ENCODE measurements at places on chromosomes 2 and 18. TPM values are rescaled to one million over a fixed set of nuclear protein-coding genes. Genes with fewer than 3 reads are reported as not detected.

Gene CRYGC
- not detected for total RNA-seq

Gene UGT1A10
- not detected for total RNA-seq

Gene NYAP2
- not detected for total RNA-seq

Gene IGFBP5
- total RNA-seq, result not detected

Gene CD207
- not detected for total RNA-seq

Gene KCTD1
- 5.0 TPM for total RNA-seq

Gene AQP12B
- total RNA-seq, result not detected

Gene DSEL
- total RNA-seq, result not detected

Gene SRSF7
- 415 TPM for total RNA-seq

Gene ST3GAL5
- total RNA-seq, result 13.3 TPM

Gene ING5
- total RNA-seq, result 51.3 TPM

Gene GAREM2
- 7.9 TPM for total RNA-seq

Gene HIBCH
- 26.7 TPM for total RNA-seq

Gene TEX44
- not detected for total RNA-seq

Data from activated CD4-positive, alpha-beta T cell treated with anti-CD3 and anti-CD28 coated beads, Interleukin-2, amount 10 ng/mL, durations not matched to agents 24 days and 14 days (primary cell).